ENCODE measurements at places on chromosomes 5 and 9.

DNA sequence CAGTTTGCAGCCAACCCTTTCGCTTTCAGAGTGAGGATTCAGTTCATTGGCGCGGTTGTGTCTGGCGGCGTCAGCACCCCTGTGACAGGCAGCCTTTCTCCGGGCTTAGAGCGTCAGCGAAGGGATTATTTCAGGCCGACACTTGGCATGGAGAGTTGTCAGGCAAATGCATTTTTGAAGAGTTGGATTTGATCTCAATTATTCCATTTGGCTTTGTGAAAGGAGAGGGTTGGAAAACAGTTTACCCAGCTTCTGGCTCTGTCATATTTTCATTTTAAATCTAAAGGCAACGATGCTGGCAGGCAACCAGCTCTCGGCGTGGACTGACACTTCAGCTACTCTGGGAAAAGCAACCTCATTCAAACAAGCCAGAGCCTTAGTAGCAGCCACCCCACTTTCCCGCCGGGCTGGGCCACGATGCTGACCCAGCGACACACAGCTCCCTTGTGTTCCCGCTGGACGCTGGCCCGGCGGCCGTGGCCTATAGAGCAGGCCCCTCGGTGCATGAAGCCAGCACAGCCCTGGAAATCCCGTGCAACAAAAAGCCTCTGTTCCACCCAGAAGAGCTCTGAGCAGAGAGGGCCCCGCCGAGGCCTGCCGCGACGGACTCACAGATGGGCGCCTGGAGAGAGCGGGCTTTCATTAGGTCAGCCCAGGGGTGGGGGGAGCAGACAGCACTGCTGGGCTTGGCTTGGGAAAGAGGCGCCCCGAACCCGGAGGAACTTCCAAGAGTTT lies 28.9 kb upstream of the LPCAT1 start:
- DNase-seq: peak; percentile 31

- no peak for DNase-seq
Observed at GRCh38 chr9:137531099-137531765, 19.0 kb downstream of the PNPLA7 start.

- no peak for DNase-seq
Observed at GRCh38 chr9:108972626-108973209, 38.5 kb downstream of the ABITRAM start.

DNA sequence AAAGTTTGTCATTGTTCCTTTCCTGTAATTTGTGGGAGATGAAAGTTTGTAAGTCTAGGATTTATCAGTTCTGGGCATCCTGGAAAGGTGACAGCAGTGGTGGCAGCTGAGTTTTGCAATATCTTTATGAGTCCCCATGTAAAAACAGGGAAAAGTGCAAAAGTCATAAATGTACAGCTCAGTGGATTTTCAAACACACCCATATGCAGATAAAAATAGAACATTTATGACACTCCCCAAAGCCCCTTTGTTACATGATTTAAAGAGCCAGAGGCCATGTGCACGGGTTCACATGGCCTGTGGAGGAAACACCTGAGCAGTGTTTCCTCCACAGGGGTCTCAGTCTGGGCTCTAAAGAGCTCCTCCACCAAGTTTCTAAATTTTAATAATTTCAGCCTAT lies 6.3 kb downstream of the TMEM38B start:
- DNase-seq: no peak

DNA sequence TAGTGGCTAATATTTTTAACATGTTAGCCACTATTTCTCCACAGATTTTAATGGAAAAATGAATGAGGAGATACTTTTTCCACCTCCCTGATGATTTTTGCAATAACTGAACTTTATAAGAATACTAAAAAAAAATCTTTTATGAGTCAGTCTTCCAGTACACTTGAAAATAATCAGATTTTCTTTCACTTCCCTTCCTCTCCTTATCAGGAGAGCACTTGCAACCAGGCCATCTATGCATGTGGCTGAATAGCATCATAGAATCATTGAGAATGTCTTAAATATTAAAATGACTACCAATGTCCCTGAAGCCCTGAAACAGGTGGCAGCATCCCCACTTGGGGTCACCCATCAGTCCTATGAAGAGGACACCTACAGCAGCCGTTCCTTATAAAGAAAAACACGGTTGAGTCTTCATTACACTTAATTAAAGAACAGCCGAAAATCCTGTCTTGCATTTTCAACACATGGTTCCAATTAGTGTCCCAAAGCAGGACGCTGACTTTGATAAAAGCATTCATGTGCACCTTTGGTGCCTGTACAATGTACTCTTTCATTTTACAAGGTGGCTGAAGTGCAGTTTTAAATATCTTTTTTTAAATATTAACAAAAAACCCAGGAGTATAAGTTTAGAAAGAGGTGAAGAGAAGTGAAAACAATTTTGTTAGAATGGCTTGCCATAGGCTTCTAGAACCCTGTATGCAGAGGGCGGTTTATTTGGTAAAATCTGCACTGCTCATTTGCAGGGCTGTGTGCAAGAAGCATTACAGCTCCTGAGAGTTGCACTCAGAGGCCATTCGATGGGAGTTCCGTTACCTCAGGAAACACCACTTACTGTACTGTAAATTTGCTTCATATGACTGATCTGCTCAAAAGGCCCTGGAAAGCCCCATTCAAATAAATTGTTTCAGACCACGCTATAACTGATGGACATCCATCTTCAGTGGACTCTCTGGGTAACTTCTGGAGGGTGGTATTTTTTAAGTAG lies 106.9 kb upstream of the VCAN start:
- no peak for DNase-seq

- DNase-seq: no peak
Observed at GRCh38 chr5:93532370-93532769, 48.6 kb downstream of the NR2F1-AS1 start.

DNA sequence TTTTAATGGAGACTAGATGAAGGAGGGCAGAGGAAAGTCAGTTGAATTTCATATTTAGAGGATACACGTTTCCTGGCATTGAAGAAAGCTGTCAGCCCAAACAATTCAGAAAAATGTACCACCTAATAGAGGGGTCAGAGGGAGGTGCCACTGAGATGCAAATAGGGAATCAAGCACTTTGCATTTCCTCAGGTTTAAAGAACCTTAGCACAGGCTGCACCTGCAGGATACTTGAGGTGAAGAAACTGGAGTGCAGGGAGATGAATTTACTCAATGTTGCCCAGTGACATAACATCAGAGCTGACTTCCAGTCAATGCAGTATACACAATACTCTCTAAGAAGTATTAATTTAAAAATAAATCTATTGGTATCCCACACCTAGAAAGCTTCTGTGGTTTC lies 67.0 kb upstream of the MAST4 start:
- DNase-seq: no peak

GRCh38 chr5:10111571-10111970 lies 138.1 kb downstream of the ATPSCKMT start:
- no peak for DNase-seq

GRCh38 chr5:96565582-96566265 lies 96.5 kb upstream of the CAST start:
- no peak for DNase-seq

DNA sequence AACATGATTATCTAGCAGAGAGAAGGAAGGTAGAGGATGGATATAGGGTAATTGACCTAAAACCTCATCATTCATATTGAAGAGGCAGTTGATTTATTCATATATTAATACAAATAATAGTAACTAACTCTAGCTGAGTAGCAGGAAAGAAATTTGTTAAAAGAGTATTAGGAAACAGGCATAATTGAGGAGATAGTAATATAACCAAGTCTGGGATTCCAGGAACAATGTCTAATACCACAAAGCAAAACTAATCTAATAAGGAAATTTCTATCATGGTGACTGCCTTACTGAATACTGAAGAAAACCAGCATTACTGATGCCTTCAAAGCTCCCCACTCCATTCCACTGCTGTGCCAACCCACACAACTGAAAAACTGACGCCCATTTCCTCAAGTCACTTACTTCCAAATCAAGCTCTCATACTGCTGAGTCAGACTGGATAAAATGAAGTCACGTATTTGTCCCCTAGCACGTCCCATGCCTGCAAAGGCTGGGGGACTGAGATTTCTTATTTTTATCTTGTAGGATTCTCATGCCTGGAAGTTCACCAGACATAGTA lies 153.9 kb downstream of the SMC2 start:
- no peak for DNase-seq

GRCh38 chr9:111298731-111299598 lies 31.1 kb downstream of the OR2K2 start:
- DNase-seq: no peak

- DNase-seq: no peak
Observed at GRCh38 chr5:98363157-98363556, 410.3 kb upstream of the RGMB start.

DNA sequence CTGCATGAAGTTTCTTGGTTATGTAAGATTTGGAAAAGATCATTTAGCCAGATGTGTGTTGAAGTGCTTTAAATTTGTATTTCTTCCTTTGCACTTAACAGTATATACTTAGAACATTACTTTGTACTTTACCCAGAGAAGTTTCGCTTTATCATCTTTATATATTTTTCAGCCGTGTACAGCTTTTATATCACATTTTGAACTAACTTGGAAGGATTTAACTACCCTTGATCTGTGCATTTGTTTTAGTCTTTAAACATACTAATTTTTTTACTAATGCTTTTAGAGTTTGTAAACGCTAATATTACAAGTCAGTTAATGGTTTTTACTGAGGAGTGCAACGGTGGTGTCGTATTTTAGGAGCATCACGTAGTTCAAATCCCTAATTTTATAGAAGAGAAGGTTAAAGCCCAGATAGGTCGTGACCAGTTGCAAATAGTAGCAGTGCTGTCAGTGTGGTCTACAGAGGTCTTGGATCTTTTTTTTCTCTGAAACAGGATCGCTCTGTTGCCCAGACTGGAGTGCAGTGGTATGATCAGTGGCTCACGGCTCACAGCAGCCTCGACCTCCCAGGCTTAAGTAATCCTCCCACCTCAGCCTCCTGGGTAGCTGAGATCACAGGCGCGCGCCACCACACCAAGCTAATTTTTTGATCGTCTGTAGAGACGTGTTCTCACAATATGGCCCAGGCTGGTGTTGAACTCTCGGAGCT lies 2.0 kb downstream of the MATR3 start:
- no peak for DNase-seq

GRCh38 chr5:13248253-13248652 lies 696.2 kb downstream of the DNAH5 start:
- DNase-seq: no peak

DNA sequence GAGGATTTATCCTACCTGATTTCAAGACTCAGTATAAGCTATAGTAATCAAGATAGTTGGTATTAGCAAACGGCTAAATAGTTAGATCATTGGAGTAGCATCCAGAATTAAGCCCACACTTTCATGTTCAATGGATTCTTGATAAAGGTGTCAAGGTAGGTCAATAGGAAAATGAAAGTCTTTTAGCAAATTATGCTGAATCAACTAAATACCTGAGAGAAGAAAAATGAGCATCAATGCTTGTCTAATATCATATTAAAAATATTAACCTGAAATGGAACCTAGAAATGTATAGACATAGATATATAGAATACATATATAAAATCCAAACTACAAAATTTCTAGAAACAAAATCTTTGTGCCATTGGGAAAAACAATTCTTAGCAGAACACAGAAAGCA lies 685.6 kb downstream of the DTWD2 start:
- DNase-seq: no peak

DNA sequence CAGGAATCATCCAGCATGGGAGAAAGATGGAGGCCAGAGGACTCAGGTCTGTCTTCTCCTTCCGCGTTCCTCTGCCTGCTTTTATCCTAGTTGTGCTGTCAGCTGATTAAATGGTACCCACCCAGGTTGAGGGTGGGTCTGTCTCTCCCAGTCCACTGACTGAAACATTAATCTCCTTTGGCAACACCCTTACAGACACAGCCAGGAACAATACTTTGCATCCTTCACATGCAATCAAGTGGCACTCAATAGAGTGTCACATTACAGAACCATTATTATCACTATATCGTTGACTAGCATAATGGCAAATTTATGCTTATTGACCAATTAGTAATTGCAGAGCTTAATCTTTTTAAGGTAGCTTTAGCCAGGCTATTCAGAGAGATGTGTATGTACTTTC lies 64.8 kb downstream of the UNC13B start:
- DNase-seq: no peak

DNA sequence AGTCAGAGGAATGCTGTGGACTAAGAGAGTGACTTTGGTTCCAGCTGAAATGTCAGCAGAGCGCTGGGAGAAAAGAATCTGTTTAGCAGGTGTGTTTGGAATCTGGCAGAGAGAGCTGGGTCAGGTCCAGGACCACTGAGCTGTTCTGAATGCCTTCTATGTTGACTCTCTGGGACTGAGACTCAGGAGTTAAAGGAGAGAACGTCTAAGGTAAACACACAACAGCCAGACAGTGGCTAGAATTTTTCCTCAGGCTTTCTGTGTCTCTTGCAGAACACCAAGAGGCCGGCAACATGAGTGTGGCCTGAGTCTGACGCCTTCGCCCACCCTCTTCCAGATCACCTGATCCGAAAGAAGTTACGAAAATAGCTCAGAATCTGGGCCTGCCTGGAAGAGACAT lies 107.2 kb upstream of the ZNF462 start:
- DNase-seq: no peak

GRCh38 chr5:146345240-146345577 lies 6.6 kb downstream of the POU4F3 start:
- DNase-seq: no peak

- no peak for DNase-seq
Observed at GRCh38 chr5:44546286-44546685, 157.1 kb upstream of the FGF10 start.

GRCh38 chr5:2465383-2465782 lies 286.1 kb downstream of the IRX2 start:
- DNase-seq: no peak

- DNase-seq: no peak
Observed at GRCh38 chr5:14849516-14850294, 21.9 kb downstream of the ANKH start.

GRCh38 chr9:123389698-123390097 lies 33.7 kb downstream of the CRB2 start:
- no peak for DNase-seq

GRCh38 chr9:76987594-76988200 lies 31.8 kb upstream of the FOXB2 start:
- DNase-seq: no peak

DNA sequence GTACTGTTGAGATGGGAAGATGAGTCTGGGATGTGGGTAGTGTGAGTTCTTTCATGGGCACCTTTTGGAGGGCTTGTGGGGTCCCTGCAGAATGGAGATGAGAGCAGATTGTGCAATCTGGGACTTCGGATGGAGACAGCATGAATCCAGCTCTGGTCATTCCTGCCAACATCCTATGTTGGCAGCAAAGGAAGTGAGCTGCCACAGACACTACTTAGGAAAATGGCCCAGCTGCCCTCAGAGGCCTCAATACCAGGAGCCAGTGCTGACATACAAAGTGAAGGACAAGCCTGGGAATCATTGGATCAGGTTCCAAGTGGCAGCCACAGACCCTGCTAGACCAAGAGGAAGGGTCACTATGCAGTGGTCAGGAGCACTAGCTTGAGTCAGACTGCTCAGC lies 402.8 kb downstream of the CDK5RAP2 start:
- DNase-seq: no peak

DNA sequence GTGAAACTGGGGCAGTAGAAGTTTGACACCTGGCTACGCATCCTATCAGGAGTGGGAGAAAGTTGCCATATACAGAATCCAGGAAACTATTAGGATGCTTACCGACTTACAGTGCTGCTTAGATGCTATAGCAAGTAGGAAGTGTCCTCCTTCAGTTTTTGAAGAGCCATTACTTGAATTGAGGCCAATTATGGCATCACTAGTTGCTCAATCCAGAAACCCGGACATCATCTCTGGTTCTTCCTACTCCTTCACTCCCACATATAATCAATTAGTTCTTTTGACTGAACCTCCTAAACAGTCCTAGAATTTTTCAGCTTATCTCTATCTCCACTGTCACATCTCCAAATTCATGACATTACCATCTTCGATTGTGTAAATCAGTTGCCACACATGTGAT lies 41.8 kb upstream of the UGCG start:
- DNase-seq: no peak

GRCh38 chr5:131270809-131271208 lies 7.0 kb downstream of the CDC42SE2 start:
- no peak for DNase-seq
